ENCODE measurements at places on chromosomes 1 and 21. TPM values are rescaled to one million over a fixed set of nuclear protein-coding genes. Genes with fewer than 3 reads are reported as not detected.

DNA sequence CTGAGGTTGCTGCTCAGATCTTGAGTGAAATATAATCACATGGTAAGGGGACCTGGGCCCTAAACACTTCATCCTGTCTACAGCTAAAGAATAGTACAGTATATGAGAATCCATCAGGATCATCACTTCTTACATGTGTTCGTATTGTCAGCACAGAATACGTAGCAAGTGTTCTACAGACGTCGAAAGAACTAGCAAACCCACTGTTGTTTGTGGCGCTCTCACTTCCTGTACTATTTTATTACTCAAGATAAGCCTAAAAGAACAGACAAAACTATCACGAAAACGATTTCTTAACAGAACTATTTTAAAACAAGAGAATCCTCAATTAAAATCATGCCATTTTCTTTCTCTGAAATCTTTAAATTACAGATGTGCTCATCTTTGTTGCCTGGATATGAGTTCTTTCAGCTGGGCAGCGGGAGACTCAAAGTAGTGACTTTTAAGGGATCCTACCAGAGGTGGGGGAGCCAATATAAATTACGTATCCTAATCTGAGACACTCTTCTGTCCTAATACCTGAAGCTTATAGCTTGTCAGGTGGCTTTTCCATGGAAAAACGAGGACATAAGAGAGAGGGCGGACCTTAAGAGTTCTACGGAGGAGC lies 724 bp downstream of the ST7L start:
- no peak for DNase-seq
- peaks cover 11% of the 10 kb centered on the region for H3K4me1 ChIP-seq

- peak overlapping the region; percentile 60 for H3K4me3 ChIP-seq
- peaks cover 29% of the 10 kb centered on the region for H3K27me3 ChIP-seq
- H3K4me1 ChIP-seq: peaks cover 33% of the 10 kb centered on the region
Measured at GRCh38 chr1:10866321-10867093, 70.1 kb upstream of the CASZ1 start.

OPTC gene
- not detected for total RNA-seq

DNA sequence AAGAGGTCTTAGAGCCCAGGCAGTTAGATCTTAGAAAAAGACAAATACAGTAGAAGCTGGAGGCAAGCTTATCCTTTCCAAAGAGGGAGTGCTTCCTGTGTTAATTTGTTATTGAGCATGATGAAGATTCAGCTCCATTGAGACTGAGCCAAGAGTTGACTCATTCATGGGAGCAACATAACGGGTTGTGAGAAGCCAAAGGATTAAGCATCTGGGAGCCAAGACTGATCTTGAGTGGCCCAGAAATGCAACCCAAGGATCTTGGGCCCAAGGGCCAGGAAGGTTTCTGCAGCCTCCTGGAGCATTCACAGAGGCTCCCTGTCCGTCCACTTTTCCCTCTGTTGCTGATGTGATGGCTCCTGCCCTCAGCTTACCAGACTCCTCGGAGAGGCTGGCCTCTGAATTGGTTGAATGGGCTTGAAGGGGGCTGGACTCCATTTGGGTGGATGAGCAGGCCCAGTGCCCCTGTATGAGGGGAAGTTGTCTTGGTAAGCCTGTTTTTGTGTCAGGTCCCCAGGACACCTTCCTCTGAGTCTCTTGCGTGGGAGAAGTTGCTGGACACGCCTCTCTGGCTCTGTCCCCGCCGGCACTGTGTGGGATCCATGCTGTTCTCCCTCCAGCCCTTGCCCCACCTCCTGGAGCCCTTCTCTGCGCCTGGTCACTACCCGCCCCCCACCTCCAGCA lies 42.4 kb downstream of the PDE9A start:
- H3K4me3 ChIP-seq: no peak overlapping the region
- H3K4me1 ChIP-seq: no peaks in the 10 kb centered on the region
- no peaks in the 10 kb centered on the region for H3K27me3 ChIP-seq
- DNase-seq: no peak
- peaks cover 5% of the 10 kb centered on the region for H3K36me3 ChIP-seq

DNA sequence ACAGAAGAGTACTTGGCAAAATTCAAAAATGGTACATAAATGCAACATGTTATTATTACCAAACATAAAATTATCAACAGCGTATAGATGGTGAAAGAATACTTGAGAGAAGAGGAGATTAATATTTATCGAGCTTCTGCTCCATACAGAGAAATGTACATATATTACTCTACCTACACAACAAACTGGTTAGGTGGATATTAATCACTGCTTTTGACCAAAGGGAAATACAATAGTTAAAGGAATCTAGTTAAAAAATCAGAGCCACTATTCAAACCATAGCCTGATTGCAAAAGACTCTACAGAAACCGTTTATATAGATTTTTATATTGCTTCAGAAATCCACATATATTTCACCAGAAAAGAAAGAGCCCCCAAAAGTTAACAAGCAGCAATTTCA lies 379.3 kb upstream of the PRMT6 start:
- no peak overlapping the region for H3K27ac ChIP-seq
- no peaks in the 10 kb centered on the region for H3K36me3 ChIP-seq
- H3K4me3 ChIP-seq: no peak overlapping the region
- peaks cover 3% of the 10 kb centered on the region for H3K4me1 ChIP-seq
- H3K27me3 ChIP-seq: no peaks in the 10 kb centered on the region
- no peak for DNase-seq

GRCh38 chr21:20970691-20971090 lies 27.5 kb upstream of the NCAM2 start:
- H3K27ac ChIP-seq: no peak overlapping the region
- no peak for DNase-seq
- H3K4me3 ChIP-seq: no peak overlapping the region

ESPN gene
- total RNA-seq: 12.7 TPM

DNA sequence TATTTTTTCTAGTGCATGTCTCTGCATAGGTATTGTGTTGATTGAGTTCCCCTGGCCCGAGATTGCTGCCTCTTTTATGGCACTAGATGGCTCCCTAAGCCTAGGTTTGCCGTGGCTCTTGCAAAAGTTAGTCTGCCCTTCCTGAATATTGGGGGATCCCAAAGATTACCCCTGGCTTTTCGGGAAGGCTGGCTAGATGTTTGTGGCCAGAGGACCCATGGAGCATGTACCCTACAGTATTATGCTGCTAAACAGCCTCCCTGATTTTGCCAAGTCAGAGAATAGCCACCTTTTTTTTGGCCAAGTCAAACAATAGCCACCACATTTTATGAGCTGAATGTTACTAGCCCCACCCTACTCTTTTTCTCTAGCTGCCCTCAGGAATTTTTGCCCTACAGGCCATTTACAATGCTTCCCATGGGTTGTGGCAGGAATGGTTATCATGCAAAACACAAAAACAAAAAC lies 343.2 kb downstream of the OLFM3 start:
- peaks cover 16% of the 10 kb centered on the region for H3K4me1 ChIP-seq
- 0 out of 2 replicates have a peak overlapping the region, but pooled peaks have one; percentile 71 for H3K27ac ChIP-seq
- H3K4me3 ChIP-seq: no peak overlapping the region
- peak; percentile 85 for DNase-seq
- no peaks in the 10 kb centered on the region for H3K27me3 ChIP-seq

CFHR4 gene
- total RNA-seq: not detected

- H3K36me3 ChIP-seq: no peaks in the 10 kb centered on the region
- H3K4me1 ChIP-seq: peaks cover 14% of the 10 kb centered on the region
- no peak overlapping the region for H3K27ac ChIP-seq
- no peaks in the 10 kb centered on the region for H3K27me3 ChIP-seq
Measured at GRCh38 chr1:107262467-107263286, 121.8 kb downstream of the NTNG1 start.

FAM229A gene
- total RNA-seq: 0.27 TPM

GRCh38 chr1:38724160-38725131 lies 135.1 kb downstream of the RRAGC start:
- peaks cover 16% of the 10 kb centered on the region for H3K27me3 ChIP-seq
- peaks cover 28% of the 10 kb centered on the region for H3K4me1 ChIP-seq
- DNase-seq: no peak
- H3K4me3 ChIP-seq: no peak overlapping the region
- no peak overlapping the region for H3K27ac ChIP-seq

LRRC39 gene
- not detected for total RNA-seq

CD2 gene
- total RNA-seq: not detected

DNA sequence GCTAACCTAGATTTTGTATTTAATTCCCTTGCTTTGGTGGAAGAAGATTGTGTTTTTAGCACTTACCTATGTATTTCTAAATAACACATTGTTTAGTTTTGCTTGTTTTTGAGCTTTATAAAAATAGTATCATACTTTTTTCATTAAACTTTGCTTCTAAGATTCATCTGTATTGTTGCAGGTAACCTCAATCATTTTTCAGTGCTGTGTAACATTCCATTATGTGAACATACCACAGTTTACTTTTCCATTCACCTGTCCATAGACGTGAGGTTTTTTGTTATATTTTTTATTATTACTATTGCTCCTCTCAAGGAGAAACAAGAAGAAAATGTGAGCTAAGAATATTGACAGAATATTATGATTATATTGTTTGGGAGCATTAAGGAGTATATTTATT lies 15.2 kb upstream of the PLEKHO1 start:
- DNase-seq: no peak
- H3K27ac ChIP-seq: no peak overlapping the region
- H3K36me3 ChIP-seq: no peaks in the 10 kb centered on the region
- H3K4me1 ChIP-seq: no peaks in the 10 kb centered on the region

SERPINC1 gene
- total RNA-seq: not detected

DNA sequence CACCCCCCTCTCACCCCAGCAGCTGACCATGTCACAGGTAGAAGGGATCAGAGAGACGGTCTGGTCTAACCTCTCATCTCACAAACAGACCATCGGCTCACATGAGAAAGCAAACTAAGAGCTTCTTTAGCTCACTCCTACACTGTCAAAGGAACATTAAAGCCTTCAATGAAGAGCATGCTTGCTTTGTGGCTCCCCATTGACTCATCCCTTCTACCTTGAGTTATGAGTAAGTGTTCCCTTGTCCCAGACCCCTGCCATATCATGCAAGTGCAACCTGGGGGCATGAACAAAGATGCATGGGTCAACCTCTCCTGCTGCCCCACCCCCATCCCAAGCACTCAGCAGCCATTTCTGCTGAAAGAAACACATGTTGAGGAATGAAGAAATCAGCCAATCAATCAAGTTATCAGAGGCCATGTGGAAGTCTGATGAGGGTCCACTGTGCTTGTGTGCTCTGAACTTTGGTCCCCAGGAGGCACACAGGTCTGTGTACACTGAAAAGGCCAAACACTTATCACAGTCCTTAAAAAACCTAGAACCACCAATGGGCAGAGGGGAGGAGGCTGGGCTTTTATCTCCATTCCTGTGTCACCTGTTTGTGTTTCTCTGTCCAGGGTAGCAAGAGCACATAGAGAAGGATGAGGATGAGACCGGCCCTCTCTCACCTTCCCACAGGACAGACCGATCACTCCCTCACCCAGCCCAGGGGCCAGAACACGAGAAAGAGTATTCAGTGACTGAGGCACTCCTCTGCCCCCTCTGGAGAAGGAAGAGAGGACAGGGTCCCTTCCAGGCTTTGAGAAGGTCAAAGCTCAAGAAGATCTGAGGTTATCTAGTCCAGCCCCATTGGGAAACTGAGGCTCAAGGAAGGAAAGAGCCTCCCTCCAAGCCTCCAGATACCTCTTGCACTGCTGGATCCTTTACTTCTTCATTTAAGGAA lies 9.5 kb downstream of the ETNK2 start:
- H3K4me3 ChIP-seq: no peak overlapping the region
- no peaks in the 10 kb centered on the region for H3K36me3 ChIP-seq
- no peaks in the 10 kb centered on the region for H3K27me3 ChIP-seq
- H3K27ac ChIP-seq: no peak overlapping the region
- H3K4me1 ChIP-seq: peaks cover 7% of the 10 kb centered on the region

DNA sequence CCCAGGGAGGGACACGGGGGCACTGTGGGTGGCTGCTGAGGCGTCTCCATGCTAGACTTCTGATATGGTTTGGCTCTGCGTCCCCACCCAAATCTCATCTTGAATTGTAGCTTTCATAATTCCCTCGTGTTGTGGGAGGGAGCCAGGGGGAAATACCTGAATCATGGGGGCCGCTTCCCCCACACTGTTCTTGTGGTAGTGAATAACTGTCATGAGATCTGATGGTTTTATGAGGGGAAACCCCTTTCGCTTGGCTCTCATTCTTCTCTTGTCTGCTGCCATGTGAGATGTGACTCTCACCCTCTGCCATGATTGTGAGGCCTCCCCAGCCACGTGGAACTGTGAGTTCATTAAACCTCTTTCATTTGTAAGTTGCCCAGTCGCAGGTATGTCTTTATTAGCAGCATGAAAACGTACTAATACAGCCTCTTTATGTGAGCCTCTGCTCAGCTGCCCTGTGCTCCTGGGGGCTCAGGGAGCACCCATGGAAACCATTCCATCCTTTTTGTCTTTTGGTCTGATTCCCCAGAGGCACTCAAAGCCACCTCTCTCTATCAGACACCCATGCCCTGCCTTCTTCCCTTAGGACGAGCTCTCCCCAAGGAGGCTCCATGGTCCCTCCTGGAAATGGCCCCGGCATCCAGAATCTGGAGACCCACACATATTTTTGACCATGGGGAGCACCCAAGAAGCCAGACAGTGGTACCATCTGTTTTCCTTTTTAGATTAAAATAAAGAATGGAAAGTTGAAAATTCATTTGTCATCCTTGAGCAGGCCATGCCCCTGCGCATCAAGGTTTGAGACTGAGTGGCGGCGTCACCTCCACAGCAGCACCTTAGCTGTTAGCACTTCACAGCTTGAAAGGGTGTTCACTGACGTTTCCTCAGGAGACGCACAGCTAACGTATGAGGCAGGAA lies 65.9 kb upstream of the FAM20B start:
- H3K27me3 ChIP-seq: no peaks in the 10 kb centered on the region
- H3K4me1 ChIP-seq: no peaks in the 10 kb centered on the region
- DNase-seq: no peak
- no peak overlapping the region for H3K4me3 ChIP-seq
- no peaks in the 10 kb centered on the region for H3K36me3 ChIP-seq

VPS26C gene
- total RNA-seq: 91.2 TPM

GRCh38 chr1:207824691-207825408 lies 73.0 kb downstream of the CD46 start:
- no peaks in the 10 kb centered on the region for H3K4me1 ChIP-seq
- H3K36me3 ChIP-seq: no peaks in the 10 kb centered on the region
- no peaks in the 10 kb centered on the region for H3K27me3 ChIP-seq

LINGO4 gene
- not detected for total RNA-seq

TNNI3K gene
- not detected for total RNA-seq

AGMAT gene
- 3.8 TPM for total RNA-seq

DNA sequence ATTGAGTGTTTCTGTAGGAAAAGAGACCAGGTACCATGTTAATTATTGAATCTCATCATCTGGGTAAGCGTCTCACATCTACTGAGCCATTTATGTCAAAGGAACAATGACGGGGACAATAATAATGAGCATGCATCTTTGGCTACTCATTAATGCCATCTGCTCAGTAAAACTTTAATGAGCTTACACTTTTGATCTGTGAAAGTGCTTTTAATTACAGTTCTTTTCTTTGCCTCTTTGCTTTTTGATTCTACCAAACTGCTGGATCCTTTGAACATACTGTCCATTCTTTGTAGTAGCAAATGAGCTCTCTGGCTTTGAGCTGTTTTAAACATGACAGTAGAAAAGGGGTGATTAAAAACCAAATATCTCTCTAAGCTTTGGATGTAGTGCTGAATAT lies 181.2 kb upstream of the IVNS1ABP start:
- H3K36me3 ChIP-seq: no peaks in the 10 kb centered on the region
- no peaks in the 10 kb centered on the region for H3K4me1 ChIP-seq
- no peak overlapping the region for H3K4me3 ChIP-seq

All from GM23338 (cell line).